Heart left ventricle (tissue), 16 donors: ENCODE measurements at places on chromosomes 16 and 17. TPM values are rescaled to one million over a fixed set of nuclear protein-coding genes. Genes with fewer than 3 reads are reported as not detected.

GRCh38 chr17:47288531-47289116, 35.0 kb downstream of the ITGB3 start:
- H3K27ac ChIP-seq = no peak overlapping the region
- peaks cover 4% of the 10 kb centered on the region for H3K4me1 ChIP-seq
- no peak overlapping the region for H3K4me3 ChIP-seq
- no peaks in the 10 kb centered on the region for H3K27me3 ChIP-seq
- peaks cover 54% of the 10 kb centered on the region for H3K36me3 ChIP-seq

DNA sequence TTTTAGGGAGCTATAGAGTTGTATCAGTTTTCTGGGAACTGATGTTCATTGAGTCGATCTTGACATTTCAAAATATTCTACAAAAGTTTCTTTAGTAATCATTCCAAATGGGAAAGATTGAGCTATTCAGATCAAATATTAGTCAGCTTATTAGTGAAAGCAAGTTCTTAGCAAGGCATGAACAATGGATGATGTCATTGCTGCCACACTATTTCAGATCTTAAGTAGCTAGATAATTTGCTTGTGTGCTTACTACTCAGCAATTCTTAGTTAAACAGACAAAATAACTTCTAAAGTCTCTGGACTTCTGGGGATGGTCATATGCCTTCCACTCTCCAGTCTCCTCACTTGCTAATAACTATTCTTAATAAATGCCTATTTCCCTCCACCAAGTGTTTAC, 69.0 kb upstream of the CDH8 start:
- no peak overlapping the region for H3K4me3 ChIP-seq
- no peaks in the 10 kb centered on the region for H3K4me1 ChIP-seq
- H3K36me3 ChIP-seq = no peaks in the 10 kb centered on the region
- H3K27ac ChIP-seq = no peak overlapping the region

GRCh38 chr17:2292100-2292499, 11.5 kb downstream of the SMG6 start:
- no peak for DNase-seq
- no peak overlapping the region for H3K27ac ChIP-seq
- H3K4me3 ChIP-seq = no peak overlapping the region
- no peaks in the 10 kb centered on the region for H3K27me3 ChIP-seq
- H3K4me1 ChIP-seq = no peaks in the 10 kb centered on the region

GRCh38 chr16:75062976-75063346, 53.6 kb downstream of the LDHD start:
- peak overlapping the region; percentile 73 for H3K27ac ChIP-seq
- no peak for DNase-seq
- no peaks in the 10 kb centered on the region for H3K36me3 ChIP-seq
- H3K27me3 ChIP-seq = no peaks in the 10 kb centered on the region

DNA sequence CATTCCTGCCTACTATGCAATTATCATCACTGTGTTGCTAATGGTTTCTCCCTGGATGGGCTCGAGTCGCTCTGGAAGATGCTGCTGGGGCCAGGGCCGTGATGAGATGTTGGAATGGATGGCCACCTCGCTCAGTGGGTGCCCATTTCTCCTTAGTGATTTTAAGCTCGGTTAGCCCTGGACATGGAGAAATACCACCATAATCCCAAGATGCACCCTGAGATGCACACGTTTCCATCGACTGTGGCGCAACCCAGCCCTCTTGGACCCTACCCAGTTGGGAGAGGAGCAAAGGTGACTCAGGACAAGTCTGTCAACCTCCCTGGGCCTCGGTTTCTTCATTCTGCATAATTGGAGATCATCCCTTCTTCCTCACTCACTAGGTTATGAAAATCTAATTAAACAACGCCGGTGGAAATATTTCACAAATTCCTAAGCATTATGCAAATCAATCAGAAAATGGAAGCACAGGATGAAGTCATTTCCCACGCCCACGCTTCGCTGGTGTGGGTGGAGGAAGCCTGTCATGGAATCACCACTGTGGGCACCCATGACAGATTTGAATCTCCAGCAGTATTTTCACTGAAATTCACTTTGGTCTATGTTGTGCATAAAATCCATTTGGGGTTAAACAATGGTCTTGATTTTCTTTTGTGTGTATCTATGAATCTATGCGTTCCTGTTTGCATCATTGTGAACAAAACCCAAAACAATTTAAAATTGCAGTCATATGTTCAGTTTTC, 195.2 kb downstream of the AXIN2 start:
- H3K4me3 ChIP-seq = no peak overlapping the region
- no peaks in the 10 kb centered on the region for H3K36me3 ChIP-seq
- H3K27ac ChIP-seq = no peak overlapping the region
- no peak for DNase-seq

GRCh38 chr17:63382826-63383225, 63.3 kb downstream of the CYB561 start:
- DNase-seq = no peak
- H3K27me3 ChIP-seq = no peaks in the 10 kb centered on the region
- peaks cover 8% of the 10 kb centered on the region for H3K36me3 ChIP-seq
- no peak overlapping the region for H3K4me3 ChIP-seq
- no peak overlapping the region for H3K27ac ChIP-seq

- H3K4me3 ChIP-seq = no peak overlapping the region
- no peak for DNase-seq
- H3K27me3 ChIP-seq = no peaks in the 10 kb centered on the region
- H3K27ac ChIP-seq = no peak overlapping the region
- H3K4me1 ChIP-seq = no peaks in the 10 kb centered on the region
These were observed 285.2 kb downstream of the CPPED1 start for GRCh38 chr16:12518241-12519175.

DNA sequence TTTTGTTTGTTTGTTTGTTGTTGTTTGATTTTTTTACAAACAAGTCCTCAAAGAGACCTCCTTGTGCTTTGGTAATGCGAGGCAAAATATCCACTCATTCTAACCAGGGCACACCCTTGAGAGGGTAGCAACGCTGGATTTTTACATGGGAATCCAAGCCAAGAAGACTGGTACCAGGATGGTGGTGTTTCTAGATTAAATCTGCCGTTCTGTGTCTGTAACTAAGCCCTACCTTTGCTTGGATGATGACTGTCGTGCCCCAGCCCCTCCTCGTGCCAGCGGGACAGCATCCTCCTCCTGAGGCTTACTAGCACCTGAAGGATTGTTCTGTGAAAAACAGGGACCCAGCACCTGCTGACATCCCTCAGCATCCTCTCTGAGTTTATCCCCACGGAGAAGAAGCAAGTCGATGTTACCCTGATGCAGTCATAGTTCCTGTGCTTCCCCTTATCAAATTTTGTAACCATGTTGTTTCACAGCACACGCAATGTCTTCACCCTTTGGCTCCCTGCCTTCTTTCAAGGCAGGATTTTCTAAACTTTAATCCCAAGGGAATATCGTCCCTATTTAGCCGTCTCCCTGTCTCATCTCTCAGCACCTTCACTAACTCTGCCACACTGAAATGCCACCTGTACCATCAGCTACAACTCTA, 5.1 kb upstream of the HSBP1 start:
- H3K27ac ChIP-seq = peak overlapping the region; percentile 32
- no peaks in the 10 kb centered on the region for H3K27me3 ChIP-seq
- peaks cover 15% of the 10 kb centered on the region for H3K4me1 ChIP-seq
- DNase-seq = no peak
- H3K36me3 ChIP-seq = no peaks in the 10 kb centered on the region
- H3K4me3 ChIP-seq = peak overlapping the region; percentile 30

GRCh38 chr16:4755687-4756086, 11.3 kb downstream of the ZNF500 start:
- no peak overlapping the region for H3K4me3 ChIP-seq
- H3K27ac ChIP-seq = no peak overlapping the region
- no peaks in the 10 kb centered on the region for H3K4me1 ChIP-seq
- no peaks in the 10 kb centered on the region for H3K27me3 ChIP-seq
- DNase-seq = no peak

GRCh38 chr16:88768071-88768783, 16.8 kb downstream of the PIEZO1 start:
- no peak overlapping the region for H3K27ac ChIP-seq
- peaks cover 63% of the 10 kb centered on the region for H3K4me1 ChIP-seq
- peak; percentile 57 for DNase-seq

GRCh38 chr16:31869511-31870201, 4.0 kb upstream of the ZNF267 start:
- H3K36me3 ChIP-seq = no peaks in the 10 kb centered on the region
- DNase-seq = peak; percentile 59
- H3K4me1 ChIP-seq = peaks cover under 1% of the 10 kb centered on the region
- no peaks in the 10 kb centered on the region for H3K27me3 ChIP-seq
- no peak overlapping the region for H3K4me3 ChIP-seq
- no peak overlapping the region for H3K27ac ChIP-seq

DNA sequence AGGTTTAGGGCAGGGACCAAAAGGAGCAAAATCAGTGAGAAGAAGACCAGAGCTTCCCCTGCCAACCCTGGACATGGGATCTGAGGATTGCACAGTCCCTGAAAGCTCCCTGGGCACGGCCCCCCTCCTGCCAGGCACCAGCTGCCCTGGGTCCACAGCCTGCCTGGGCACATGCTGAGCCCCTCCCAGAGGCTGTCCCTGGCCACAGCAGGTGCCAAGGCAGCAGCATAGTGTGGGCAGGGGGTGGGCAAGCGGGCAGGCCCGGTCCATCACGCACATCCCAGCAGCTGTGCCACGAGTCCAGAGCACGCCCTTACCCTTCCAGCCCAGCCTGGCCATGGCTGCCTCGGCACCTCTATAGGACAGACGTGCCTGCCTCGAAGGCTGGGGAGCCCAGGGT, 12.7 kb downstream of the SCN4A start:
- H3K36me3 ChIP-seq = no peaks in the 10 kb centered on the region
- peaks cover 36% of the 10 kb centered on the region for H3K4me1 ChIP-seq
- H3K27ac ChIP-seq = peak overlapping the region; percentile 56
- no peak overlapping the region for H3K4me3 ChIP-seq
- H3K27me3 ChIP-seq = no peaks in the 10 kb centered on the region

DNA sequence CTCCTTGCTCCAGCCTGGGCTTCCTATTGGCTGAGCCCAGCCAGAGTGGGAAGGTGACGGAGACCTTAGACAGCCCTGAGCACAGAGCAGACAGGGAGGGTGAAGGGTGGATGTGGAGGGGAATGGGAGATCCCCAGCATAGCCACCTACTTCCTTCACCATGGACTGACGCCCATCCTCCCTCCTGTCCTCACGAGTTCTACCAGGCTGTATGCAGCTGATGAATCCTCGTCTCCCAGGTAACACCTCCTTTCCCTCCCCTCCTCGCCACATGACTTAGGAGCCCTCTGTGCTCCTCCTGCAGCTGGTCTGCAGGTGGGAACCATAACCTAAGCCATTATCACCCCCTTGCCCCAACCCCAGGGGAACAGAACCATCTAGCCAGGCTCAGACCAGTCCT, 9.0 kb upstream of the CRHR1 start:
- peaks cover 14% of the 10 kb centered on the region for H3K27me3 ChIP-seq
- no peak overlapping the region for H3K27ac ChIP-seq

GRCh38 chr17:79532107-79532790, 78.6 kb downstream of the RBFOX3 start:
- no peak for DNase-seq
- H3K27ac ChIP-seq = no peak overlapping the region
- H3K27me3 ChIP-seq = peaks cover 10% of the 10 kb centered on the region
- H3K4me1 ChIP-seq = no peaks in the 10 kb centered on the region
- no peaks in the 10 kb centered on the region for H3K36me3 ChIP-seq

Gene FBF1
- total RNA-seq = 2.9 TPM

Gene NLRC3
- total RNA-seq = 0.67 TPM

Gene SCNN1B
- total RNA-seq = not detected

Gene ASIC2
- total RNA-seq = not detected

Gene SCGB1C2
- not detected for total RNA-seq
